ENCODE measurements at places on chromosomes 16 and 17. TPM values are rescaled to one million over a fixed set of nuclear protein-coding genes. Genes with fewer than 3 reads are reported as not detected.

JPH3 gene
- not detected for total RNA-seq

PRSS53 gene
- total RNA-seq: 1.5 TPM

CCDC40 gene
- 1.8 TPM for total RNA-seq

STXBP4 gene
- 2.2 TPM for total RNA-seq

TERB1 gene
- 0.08 TPM for total RNA-seq

C16orf92 gene
- not detected for total RNA-seq

TBC1D3L gene
- total RNA-seq: 2.5 TPM

KRT27 gene
- total RNA-seq: not detected

LPO gene
- total RNA-seq: not detected

KRT15 gene
- total RNA-seq: 0.35 TPM

EFCAB5 gene
- not detected for total RNA-seq

TBX2 gene
- total RNA-seq: 3.5 TPM

SPNS2 gene
- total RNA-seq: 0.23 TPM

OSBPL7 gene
- 10.1 TPM for total RNA-seq

HBQ1 gene
- not detected for total RNA-seq

TMEM114 gene
- total RNA-seq: not detected

CSH2 gene
- not detected for total RNA-seq

KRTAP2-1 gene
- not detected for total RNA-seq

VTN gene
- 0.35 TPM for total RNA-seq

CLEC3A gene
- total RNA-seq: not detected

CD300H gene
- total RNA-seq: not detected

All from smooth muscle cell of the coronary artery (primary cell).